ENCODE measurements at places on chromosomes 6 and 20.

DNA sequence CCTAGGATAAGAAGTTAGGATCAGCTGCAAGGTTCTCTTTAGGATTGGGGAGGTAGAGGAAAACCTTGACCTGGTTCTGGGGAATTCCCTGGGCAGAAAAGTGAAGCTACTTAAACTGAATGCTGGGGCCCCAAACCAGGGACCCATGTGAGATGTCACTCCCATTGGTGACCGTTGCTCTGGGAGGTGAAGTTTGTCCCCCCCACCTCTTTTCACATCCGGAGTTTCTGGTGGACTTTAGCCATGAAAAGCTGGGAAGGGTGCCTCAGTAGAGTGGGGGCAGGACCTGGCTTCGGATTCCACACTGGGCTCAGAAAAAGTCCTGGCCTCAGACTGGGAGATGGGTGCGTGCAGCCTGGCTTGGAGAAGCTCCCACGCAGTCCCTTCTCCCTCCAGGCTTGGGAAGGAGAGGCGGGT is 13.2 kb downstream of the TJAP1 start:
- no peak for DNase-seq

GRCh38 chr6:139242457-139243240 is 49.1 kb downstream of the TXLNB start:
- no peak for DNase-seq

DNA sequence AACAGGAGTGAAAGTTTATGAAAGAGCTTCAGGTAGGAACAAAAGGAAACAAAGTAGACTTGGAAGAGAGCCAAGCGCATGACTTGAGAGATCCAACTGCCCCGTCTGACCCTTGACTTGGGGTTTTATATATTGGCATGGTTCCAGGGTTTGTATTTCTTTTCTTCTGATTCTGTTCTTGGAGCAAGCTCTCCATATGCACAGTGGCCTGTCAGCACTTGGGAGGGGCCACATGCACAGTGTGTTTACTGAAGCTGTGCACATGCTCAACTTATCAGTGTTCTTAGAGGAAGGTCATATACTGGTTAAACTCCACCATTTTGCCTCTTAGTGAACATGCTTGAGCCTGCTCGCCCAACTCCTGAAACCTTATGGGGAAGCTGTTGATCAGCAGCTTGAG is 953.7 kb downstream of the TFAP2A start:
- DNase-seq: no peak

- peak; percentile 28 for DNase-seq
Observed at GRCh38 chr20:48260129-48260756, 475.0 kb upstream of the SULF2 start.

DNA sequence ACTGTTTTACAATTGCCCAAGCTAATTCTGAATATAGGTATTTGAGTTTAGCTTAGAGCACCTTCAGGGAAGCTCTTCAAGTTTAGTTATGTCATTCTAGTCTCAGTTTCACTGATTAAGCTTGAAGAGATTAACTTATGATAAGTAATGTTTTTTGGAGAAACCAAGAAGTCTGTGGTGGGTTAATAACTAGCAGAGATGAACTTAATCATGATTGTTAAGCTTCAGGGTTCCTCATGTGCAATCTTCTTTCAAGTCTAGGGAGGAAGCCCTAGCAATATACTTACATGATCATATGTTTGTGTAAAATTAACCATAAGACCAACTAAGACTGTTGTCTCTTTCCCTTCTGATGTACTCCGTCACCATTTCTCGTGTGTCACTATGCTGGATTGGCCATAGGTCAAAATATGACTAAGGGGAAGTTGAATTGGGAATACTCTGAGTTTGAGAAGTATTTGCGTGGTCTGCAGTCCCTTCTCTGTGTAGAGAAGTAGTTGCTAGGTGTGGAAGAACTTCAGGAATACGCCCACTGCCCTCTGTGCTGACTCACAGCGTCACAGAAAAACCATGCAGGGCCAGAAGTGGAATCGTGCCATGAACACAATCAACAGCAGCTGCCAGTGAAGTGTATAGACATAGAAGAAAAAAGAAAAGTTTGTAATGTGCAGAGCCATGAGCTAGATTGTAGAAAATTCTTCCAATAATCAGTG is 88.3 kb downstream of the SH3BGRL2 start:
- DNase-seq: no peak

- no peak for DNase-seq
Observed at GRCh38 chr6:134739299-134740026, 210.4 kb downstream of the ALDH8A1 start.

- DNase-seq: no peak
Observed at GRCh38 chr20:25117990-25118389, 36.0 kb upstream of the VSX1 start.

DNA sequence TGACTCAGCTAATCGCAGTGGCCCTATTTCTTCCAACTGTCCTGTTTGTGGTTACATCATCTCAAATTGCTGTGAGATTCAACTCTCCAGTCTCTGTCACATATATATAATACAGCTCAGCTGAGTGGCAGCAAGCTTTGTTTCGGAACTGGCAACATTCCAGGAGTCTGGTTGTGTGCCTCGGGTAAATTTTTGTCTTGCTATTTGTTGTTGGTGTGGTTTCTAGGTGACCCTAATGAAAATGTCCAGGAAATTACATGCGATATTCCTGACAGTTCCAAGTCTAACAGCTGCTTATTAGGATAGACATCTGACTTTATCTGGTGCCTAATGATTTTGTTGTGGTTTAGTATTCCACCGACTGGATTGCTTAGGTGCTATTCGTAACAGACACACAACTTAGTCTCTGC is 581.8 kb downstream of the CD109 start:
- no peak for DNase-seq

DNA sequence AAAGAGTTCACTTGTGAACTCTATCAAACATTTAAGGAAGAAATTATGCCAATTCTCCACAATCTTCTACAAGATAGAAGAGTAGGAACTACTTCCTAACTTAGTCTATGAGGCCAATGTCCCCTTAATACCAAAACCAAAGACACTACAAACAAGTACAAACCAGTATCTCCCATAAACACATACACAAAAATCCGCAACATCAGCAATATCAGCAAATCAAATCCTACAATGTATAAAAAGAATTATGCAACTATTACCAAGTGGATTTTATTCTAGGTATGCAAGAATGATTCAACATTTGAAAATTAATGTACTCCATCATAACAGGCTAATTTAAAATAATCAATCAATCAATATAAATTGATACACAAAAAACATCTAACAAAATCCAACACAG is 45.4 kb downstream of the SYCP2 start:
- DNase-seq: no peak

All from coronary artery (tissue), 2 donors.